ENCODE measurements at places on chromosomes 2 and 18.

- DNase-seq = no peak
Observed at GRCh38 chr2:33084433-33084832, 137.7 kb downstream of the LTBP1 start.

GRCh38 chr2:54577035-54577434, 120.9 kb downstream of the SPTBN1 start:
- no peak for DNase-seq

GRCh38 chr2:26144031-26144430, 28.9 kb upstream of the GAREM2 start:
- no peak for DNase-seq

GRCh38 chr2:236342951-236343350, 78.7 kb upstream of the ASB18 start:
- DNase-seq = no peak

GRCh38 chr2:105782646-105783045, 37.9 kb downstream of the NCK2 start:
- DNase-seq = no peak

GRCh38 chr2:218275371-218276072, 5.2 kb downstream of the PNKD start:
- DNase-seq = no peak

- DNase-seq = no peak
Observed at GRCh38 chr2:73043929-73044832, 27.3 kb downstream of the SFXN5 start.

GRCh38 chr2:237564526-237565131, 1.7 kb upstream of the PRLH start:
- no peak for DNase-seq

DNA sequence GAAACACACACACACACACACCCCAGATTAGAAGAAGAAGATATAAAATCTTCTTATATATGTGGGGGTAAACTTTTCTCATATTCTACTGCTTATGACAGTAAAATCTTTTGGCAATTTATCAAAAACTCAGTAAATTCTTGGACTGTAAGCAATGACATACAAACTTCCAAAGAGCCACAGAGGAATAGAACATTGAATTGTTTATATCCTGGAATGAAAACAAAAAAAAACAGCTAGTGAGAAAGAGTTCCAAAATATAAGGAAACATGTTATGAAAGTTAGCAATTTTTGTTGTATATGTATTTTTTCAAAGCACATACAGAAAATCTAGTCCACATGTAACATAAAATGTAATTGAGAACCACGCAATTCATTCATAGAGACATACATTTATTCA, 764.9 kb downstream of the DSC3 start:
- no peak for DNase-seq

DNA sequence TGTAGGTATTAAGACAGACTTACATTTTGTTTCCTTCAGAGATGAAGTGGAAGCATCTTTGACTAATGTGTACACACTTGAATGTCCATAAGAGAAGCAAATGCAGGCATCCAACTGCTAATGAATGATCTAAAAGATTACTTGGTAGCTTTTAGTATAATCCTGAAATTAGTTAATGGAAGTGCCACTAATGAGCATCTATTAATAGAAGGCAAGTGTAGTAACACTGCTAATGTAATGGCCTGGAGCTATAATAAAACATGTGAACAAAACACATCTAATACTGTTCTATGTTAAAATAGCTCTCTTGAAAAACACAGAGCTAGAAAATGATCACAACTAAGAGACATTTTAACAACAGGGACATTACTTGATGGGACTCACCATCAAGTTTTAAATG, 225.3 kb downstream of the SLC8A1 start:
- DNase-seq = no peak

GRCh38 chr2:23478087-23478932, 93.3 kb downstream of the KLHL29 start:
- DNase-seq = peak; percentile 22

GRCh38 chr18:6627645-6628044, 101.9 kb upstream of the ARHGAP28 start:
- no peak for DNase-seq

GRCh38 chr2:143514413-143514812, 385.2 kb downstream of the ARHGAP15 start:
- no peak for DNase-seq

GRCh38 chr2:60366135-60366712, 187.2 kb downstream of the BCL11A start:
- no peak for DNase-seq

- peak; percentile 44 for DNase-seq
Observed at GRCh38 chr2:229815858-229816257, 101.5 kb upstream of the DNER start.

GRCh38 chr2:209472871-209473270, 49.0 kb downstream of the MAP2 start:
- DNase-seq = peak; percentile 74

GRCh38 chr2:231181860-231182512, 16.4 kb upstream of the ARMC9 start:
- DNase-seq = no peak

GRCh38 chr2:218081063-218081462, 12.0 kb downstream of the RUFY4 start:
- no peak for DNase-seq

DNA sequence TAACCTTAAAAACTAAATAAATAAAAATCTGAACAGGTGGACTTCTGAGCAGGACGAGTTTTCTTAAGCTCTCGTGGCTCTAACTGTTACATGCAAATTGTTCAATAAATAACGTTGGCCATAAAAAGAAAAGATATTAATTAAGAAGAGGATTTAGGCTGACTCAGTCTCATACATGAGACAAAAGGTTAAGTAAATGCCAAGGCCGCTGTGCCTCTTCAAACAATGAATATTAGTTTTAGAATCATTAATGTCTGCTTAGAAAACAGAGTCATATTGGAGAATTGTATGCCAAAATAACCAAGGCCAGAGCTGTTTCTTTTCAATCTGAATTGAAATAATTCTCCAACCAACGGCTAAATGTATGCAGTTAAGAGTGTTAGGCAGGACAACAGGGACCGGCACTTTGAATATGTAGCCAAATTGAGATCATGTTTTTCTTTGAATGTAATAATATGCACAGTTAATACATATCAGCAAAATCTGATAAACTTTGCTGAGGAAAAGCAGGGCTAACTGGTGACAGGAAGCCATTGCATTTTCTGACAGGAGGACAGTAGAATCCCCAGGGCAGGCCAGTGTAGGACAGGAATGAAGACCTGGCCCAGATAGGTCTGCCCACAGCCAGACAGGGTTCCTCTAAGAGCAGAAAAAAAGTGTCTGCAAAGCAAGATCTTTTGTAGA, 1041.4 kb upstream of the FANCL start:
- DNase-seq = no peak

- no peak for DNase-seq
Observed at GRCh38 chr2:141498561-141498960, 632.3 kb downstream of the LRP1B start.

DNA sequence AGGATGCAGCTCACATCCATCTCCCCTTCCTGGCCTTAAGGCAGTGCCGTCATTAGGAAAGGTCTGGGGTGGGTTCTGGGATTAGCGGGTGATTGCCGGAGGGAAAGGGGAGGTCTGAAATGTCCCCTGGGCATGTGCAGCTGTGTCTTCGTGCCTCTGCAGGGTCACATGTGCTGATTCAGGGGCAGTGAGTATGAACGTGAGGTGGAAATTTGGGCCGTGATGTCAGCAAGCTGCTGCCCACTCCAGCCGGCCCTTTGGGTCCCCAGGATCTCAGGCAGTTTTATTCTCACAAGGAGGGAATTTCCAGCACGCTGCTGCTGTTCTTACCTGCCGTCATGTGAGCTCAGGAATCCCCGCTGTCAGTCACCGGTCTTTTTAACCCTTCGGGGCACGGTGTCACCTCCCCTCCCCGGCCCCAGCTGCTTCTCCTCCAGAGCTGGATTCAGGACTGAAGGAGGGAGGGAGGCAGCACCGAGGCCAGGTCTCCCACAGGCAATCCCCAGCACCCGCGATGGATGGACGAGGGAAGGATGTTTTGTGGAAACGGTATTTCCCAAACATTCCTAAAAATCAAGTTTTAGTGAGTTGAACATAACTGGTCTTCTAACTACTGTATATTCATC, 23.5 kb downstream of the GPR35 start:
- DNase-seq = no peak

- DNase-seq = no peak
Observed at GRCh38 chr2:202152104-202152715, 79.2 kb downstream of the KIAA2012 start.

GRCh38 chr2:109214651-109215371, 85.8 kb downstream of the SH3RF3 start:
- no peak for DNase-seq

DNA sequence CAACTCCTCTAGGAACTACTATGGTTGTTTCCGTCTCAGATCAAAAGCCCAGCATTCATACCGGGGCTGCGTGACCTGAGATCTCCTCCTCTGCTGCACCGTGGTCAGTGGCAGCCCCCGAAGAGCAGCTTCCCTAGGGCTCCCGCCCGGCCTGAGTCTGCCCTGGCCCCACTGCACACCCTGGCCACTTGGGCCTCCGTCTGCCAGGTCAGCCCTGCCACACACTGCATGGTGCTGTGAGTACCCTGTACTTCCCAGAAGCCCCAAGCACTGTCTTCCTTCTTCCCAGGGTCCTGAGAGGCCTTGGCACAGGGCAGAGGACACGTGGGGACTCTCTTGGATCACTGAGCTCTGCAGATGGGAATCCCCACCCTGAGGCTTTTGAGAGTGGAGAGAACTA, 81.5 kb upstream of the GPC1 start:
- DNase-seq = no peak

GRCh38 chr2:240648155-240648649, 22.9 kb downstream of the GPR35 start:
- DNase-seq = no peak

DNA sequence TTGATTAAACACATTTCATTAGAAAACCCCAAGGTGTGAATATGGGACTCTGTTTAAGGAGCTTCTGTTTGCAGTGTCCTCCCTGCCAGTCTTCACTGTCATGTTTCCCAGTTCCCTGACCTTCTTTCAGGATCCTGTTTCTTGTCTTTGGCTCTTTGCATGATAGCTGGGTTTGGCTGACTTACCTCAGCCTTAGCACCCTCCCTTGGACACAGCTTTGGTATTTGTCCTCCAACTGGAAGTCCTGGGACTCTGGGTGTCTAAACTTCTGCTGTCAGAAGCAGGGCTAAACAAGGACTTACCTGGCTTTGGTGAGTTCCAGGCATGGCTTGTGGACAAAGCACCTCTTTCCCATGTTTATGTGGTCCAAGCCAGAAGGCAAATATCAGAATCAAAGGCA, 11.2 kb upstream of the PAIP2B start:
- DNase-seq = no peak

DNA sequence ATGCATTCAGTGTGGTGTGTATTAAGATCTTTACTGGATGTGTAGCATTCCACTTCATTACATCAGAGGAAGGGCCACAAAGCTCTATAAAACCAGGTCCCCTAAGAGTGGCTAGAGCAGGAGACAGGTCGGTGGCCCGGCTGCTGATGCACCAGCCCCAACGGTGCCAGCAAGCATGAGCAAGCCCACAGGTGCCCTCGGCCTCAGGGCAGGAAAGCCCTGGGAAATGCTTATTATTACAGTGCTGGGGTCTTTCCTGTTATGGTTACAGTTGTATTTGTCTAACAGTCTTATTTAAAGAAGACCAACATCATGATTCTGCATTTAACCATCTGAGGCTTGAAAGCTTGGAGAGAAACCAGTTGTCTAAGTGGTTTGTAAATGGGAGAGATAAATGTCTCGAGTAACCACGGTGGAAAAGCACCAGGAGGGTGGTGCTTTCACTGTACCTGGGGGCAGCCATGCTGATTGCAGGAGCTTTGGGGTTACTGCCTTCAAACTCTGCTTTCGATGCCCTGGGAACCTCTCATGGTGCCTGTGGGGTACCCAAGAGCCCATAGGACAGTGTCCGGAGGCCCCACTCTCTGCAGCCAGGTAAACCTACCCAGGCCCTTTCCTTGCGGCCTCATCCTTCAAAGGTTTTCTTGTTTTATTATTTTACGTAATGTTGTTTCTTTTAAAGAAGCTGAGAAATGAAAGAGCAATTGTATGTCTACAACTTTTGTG, 133.1 kb downstream of the SH3RF3 start:
- no peak for DNase-seq

- no peak for DNase-seq
Observed at GRCh38 chr18:40930211-40930882, 1024.7 kb upstream of the PIK3C3 start.

GRCh38 chr2:224837558-224837957, 121.4 kb upstream of the CCDC195 start:
- peak; percentile 28 for DNase-seq

DNA sequence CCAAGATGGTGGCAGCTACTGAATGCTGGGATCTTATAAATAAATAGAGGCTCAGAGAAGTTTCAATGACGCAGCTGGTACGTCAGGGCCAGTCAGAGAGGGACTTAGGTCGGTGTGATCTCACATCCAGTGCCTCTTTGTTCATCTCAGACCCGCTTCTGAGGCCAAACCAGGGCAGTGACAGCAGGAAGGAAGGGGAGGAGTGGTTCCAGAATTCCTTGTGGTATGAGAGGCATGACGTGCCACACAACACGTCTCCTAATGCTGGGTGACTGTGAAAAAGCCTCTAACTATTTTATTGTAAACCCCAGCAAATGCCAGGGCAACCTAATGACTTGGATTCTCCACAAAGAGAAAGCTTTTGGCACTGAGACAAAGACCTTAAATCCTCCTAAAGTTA, 423.3 kb downstream of the LPIN1 start:
- peak; percentile 78 for DNase-seq

DNA sequence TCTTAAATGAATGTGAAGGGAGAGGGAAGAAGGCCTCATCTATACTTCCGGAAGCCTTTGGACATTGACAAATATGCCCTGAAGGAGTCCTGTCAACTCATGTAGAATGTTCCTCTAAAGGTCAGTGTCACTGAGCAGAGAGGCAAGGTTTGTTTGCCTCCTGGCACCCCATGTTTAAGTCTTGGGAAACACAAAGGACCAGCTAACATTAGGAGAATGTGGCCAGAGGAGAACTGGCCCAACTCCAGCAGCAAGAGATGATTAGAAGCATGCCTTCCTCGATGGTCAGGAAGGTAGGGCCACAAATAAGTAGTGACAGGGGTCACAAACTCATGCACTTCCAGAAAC, 5.7 kb downstream of the DYSF start:
- DNase-seq = no peak
